ENCODE measurements at places on chromosomes 11 and 22.

DNA sequence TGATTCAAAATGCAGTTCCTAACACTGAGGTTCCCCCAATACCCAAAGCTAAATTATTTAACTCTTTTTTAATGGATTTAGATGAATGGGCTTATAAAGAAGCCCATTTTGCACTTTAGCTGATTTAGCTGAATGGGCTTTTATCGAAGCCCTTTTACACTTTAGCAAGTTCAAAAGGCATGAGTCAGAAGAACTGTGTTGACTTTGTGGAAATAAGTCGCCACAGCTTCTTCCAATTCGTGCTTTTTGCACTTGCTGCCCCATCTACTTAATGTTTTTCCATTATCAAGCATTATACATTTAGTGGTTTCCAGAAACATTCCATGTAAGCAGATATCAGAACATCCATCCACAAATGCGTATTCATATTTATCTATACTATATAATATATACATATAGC, 20.5 kb upstream of the GRIA4 start:
- no peak for DNase-seq

- DNase-seq, result no peak
Observed at GRCh38 chr11:102986815-102987214, 31.3 kb upstream of the MMP13 start.

- DNase-seq, result no peak
Observed at GRCh38 chr22:46173152-46173551, 22.8 kb downstream of the PPARA start.

GRCh38 chr11:19519912-19520641, 192.6 kb upstream of the NAV2 start:
- DNase-seq, result no peak

DNA sequence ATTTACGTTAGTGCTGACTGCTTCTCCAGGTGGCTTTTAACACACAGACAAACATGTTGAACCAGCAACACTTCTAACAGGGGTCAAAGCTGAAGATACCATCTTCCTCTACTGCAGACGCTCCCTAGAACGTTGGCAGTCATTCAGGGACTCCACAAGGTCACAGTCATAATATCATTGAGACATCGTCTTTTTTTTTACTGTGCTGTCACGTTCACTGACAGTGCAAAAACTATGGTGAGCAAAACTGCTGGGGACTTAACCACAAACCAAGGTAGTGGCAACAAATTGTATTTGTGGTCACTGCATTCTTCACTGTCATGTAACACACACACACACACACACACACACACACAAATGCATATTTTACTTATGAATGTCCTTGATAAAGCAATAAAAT, 244.9 kb downstream of the CASP12 start:
- no peak for DNase-seq

DNA sequence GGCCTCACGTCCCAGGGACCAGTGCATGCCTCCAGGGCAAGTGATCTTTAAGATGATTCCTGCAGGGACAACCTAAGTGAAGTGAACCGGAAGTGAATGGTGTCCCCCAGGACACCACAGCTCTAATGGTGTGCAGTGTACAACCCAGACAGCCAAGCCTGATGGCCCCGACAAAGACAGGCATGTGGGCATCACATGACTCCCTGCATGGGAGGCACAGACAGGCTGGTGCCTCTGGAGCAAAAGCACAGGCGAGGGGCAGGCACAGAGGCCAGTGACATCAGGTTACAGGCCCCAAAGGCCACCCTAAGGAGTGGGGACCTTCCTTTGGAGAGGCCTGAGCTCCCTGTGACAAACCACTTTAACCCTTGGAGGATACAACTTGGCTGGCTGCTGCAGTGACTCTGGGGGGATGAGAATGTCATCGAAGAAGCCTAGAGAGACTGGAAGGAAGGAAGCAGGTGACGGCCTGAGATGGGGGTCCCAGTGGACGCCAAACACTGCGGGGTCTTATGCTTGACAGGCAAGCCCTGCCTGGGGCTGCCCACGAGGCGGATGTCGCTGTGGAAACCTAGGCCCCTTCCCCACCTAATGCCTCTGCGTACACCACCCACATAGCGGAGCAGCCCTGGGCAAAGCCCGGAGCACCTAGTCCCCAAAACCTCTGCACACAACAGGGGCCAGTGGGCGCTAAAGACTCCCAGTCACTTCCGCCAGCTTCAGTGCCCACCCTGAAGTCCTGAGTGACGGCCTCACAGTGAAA, 12.4 kb downstream of the POLR3H start:
- DNase-seq, result no peak

- no peak for DNase-seq
Observed at GRCh38 chr22:17268501-17269223, 49.4 kb upstream of the ADA2 start.

- DNase-seq, result no peak
Observed at GRCh38 chr11:117961896-117962295, 24.3 kb upstream of the IL10RA start.

Data from hematopoietic multipotent progenitor cell treated with erythropoietin and hydrocortisone succinate and interleukin-3 and kit ligand, for 17 days (in vitro differentiated cells).